Inflammatory macrophage treated with lipopolysaccharide for 1 hour (primary cell): ENCODE measurements at places on chromosomes 7 and 10.
A peak's percentile ranks its signal among the peaks of the same experiment; 100 is the strongest.

- DNase-seq = no peak
Observed at GRCh38 chr10:124903111-124903510, 38.8 kb upstream of the ZRANB1 start.

- DNase-seq = no peak
Observed at GRCh38 chr7:101465576-101466196, 103.0 kb downstream of the COL26A1 start.

DNA sequence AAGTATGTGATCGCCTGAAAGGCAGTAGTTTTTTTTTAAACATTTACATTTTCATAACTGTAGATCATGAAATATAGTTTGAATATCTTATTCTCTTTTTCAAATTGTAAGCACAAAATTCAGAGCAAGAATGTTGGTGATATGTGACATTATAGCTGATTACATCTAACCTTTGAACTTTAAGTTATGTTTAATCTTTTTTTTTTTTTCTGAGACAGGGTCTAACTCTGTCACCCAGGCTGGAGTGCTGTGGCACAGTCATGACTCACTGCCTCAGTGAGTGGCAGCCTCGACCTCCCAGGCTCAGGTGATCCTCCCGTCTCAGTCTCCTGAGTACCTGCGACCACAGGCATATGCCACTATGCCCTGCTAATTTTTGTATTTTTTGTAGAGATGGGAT is 278.7 kb upstream of the NEBL start:
- no peak for DNase-seq

DNA sequence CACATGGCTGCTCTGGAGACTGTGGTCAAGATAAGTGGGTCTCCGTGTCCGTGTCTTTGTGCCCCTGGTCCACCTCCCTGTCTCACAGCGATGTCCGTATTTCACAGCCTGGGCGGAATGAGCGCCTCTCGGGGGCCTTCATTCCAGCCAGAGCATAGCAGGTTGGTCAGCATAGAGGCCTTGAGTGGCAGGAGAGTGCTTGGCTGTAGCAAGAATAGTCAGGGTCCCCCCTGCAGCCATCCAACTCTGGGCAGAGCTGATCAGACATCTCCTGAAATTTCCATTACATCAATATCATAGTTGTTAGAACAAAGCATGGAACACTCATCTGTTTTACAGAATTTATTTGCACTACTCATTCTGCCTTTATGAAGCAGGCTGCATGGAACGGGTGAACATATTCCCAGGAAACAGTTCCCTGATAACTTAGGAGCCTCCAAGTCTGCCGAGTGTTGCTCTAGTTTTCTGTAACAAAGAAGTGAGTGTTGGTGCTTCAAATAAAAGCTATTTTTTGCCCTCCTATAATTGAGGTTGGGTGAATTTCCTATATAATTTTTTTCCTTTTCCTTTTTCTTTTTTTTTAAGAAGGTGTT is 255.3 kb downstream of the INHBA start:
- no peak for DNase-seq

- no peak for DNase-seq
Observed at GRCh38 chr7:100602889-100603725, 944 bp downstream of the PCOLCE start.

DNA sequence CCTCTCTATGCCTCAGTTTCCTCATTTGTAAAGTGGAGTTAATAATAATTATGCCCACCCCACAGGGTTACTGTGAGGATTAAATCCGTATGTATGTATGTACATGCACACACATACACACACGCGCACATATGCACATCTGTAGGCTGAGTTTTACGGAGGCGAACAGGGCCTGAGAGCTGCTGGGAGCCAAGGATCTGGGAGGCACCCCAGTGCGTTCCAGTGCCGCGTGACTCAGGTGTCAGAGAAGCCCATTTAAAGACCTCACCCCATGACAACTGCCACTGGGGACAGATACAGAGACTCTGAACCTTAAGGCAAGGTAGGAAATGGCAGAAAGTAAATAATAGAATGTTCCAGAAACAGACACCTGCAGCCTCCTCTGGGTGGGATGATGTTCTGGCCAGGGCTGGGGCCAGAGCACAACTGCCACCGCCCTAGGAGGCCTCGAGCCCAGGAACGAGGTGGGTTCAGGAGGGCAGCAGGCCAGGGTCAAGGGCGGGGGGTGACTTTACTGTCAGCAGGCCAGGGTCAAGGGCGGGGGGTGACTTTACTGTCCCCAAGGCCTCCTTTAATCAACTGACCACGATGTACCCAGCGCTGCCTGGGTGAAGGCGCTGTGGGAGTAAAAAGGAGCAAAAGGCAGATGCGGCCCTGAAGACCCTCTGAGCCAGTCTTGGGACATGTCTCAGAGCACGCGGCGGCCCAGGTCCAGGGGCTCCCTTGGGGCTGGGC is 54.9 kb downstream of the PRKAG2 start:
- no peak for DNase-seq

DNA sequence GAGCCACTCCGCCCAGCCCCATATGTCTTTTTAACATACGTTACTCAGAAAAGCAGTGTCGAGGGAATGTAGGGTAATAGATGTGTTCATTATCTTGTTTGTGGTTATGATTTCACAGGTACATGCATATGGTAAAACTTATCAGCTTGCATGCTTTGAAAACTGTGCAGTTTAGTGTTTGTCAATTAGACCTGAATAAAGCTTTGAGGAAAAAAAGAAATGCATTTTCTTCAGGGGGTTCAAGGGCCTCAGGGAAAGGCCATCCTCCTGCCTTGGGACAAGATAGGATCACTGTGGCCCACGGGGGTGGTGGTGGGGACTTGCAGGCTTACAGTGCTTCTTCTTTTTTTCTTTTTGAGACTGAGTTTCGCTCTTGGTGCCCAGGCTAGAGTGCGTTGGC is 16.0 kb upstream of the C10orf95 start:
- no peak for DNase-seq

GRCh38 chr10:131402771-131403650 is 91.5 kb upstream of the TCERG1L start:
- DNase-seq = no peak

GRCh38 chr7:87600130-87601124 is at the start of gene ABCB1:
Gene ABCB1, minus strand, starts transcription at chr7:87600884. Its CDS starts 700 bp downstream, at chr7:87600184.
- DNase-seq = peak; percentile 47

DNA sequence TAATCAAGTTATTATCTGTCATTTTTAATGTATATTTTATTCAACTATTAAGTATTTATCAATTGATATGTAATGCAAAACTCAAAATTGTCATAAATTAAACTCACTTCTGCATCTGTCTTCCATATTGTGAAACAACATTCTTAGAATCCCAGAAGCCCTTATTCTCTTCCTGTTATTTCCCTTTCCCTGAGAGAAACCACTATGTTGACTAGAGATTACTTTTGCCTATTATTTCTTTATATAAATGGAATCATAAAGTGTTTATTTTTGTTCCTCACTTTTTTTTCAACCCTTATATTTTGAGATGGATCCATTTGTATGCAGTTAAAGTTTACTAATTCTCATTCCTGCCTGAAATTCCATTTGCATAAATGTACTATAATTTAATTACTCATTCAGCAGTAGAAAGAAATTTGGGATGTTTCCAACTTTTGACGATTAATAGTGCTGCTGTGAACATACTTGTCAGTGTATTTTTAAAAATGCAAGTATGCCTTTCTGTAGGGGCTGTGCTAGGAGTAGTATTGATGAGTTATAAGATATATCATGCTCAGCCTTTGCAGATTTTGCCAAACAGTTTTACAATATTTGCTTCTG is 211.2 kb downstream of the SEMA3D start:
- DNase-seq = no peak

DNA sequence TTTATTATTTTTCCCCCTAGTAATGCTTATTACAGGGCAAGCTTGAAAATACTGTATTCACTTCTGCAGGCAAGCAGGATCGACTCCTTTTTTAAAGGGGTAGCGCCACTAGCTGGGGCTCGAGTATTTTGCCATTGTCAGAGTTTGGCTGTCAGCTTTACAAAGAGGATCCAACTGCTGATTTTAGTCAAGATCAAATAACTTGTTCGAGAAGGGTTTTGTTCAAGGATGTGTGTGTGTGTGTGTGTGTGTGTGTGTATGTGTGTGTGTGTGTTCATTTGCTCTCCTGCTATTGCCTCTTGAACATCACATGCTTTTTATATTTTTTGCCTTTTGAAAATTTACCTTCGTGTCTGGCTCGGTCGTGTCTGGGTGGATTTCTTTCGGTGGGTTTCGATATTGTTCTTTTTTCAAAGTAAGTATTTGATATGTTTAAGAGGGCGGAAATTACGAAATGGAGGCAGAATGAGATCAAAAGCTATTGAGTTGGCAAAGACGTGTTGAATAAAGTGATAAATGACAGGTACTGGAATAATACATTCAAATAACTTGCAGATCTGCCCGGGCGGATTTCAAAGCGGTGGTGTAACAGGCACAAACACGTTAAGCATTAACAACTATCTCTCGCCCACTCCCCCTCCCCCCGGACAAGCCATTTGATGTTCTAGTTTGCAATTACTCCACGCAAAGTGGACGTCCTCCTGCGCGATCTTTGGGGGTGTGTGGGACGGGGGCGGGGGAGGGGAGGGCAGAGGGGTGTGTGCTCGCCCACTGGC is 1.1 kb downstream of the ARID5B start:
- DNase-seq = peak; percentile 61

DNA sequence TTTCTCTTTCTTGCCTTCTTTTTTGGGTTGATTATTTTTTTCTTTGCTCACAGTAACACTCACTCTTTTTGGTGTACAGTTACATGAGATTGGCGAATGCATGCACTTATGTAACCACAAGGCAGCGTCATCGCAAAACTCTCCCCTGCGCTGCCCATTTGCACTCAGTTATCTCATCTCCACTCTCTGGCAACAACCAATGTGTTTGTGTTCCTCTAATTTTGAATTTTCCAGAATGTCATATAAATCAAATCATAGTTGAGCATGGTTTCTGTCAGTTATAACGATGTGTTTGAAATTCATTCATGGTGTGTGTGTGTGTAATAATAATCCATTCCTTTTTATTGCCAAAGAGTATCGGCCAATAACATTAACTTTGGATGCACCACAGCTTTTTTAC is 23.0 kb upstream of the IGFBP3 start:
- no peak for DNase-seq

DNA sequence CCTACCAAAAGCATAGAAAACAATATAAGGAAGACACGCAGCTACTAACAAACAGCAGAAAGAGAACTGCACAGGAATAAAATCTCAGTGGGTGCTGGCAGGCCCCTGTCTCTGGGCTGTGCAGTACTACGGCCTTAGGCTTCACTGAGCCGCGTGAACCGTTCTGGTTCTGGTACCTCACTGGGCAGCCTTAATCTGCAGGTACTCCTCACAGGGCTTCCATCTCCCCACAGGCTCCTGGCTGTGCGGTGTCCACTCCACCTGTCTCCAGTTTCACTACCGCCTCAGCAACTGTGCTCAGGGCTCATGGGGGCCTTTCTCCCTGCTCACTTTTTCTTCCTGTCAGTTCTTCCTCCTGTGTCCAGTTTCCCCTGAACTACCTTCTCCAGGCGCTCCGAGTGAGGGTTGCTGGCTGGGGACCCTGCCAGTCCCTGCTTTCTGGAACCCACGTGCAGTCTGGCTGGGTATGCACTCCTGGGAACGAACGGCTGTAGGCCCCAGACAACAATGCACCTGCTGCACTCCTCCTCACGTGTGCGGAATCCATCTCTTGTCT is 75.7 kb downstream of the VIPR2 start:
- DNase-seq = no peak

DNA sequence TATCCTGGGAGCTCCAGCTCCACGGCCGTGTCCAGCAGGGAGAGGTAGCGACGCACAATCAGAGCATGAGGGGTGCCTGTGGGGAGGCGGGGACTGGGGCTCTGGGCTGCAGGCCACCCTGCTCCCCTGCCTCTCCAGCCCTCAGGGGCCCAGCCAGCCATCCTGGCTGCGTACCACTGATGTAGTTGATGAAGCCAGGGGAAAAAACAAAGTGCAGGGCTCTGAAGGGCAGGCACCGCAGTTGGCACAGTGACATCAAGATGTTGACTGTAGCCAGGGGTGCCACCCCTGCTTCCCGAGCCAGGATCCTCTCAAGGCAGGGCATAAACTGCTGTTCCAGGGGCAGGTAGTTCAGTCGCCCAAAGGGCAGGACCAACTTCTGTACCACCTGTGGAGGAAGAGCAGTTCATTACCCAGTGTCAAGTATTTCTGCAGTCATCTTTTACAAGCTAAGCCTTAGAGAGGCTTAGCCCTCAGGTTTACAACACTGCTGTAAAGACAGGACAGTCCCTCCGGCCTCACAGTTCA is 2.8 kb downstream of the FASTK start:
- no peak for DNase-seq

GRCh38 chr10:37704566-37704965 is 152.8 kb downstream of the ZNF248 start:
- no peak for DNase-seq

DNA sequence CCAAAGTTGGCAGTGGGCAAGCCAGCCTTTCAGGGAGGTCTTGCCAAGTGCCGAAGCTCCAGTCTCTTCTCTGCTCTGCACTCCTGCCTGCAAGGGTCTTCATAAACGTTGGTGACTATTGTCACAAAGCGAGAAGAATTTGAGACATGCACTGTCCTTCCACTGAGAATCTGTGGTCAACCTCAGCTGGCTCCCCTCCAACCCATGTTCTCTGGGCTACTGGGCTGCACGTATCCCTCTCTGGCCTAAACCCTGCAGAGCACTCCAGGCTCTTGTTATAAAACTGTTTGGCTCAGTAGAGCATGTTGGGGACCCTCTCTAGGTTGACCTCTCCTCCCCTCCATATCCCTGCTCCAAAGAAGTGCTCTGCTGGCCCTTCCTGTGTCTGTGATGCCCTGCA is 260.4 kb upstream of the NFE2L3 start:
- DNase-seq = no peak

GRCh38 chr7:55556031-55556430 is 16.3 kb downstream of the VOPP1 start:
- no peak for DNase-seq

- DNase-seq = peak; percentile 37
Observed at GRCh38 chr7:28626624-28627262, 214.4 kb downstream of the CREB5 start.

GRCh38 chr7:28114056-28114455 is 66.5 kb downstream of the JAZF1 start:
- no peak for DNase-seq

GRCh38 chr10:49841615-49842332 is 79.7 kb upstream of the OGDHL start:
- no peak for DNase-seq

- DNase-seq = no peak
Observed at GRCh38 chr7:107170051-107170915, 1.5 kb downstream of the HBP1 start.

- DNase-seq = no peak
Observed at GRCh38 chr7:37039131-37039749, 314.9 kb upstream of the AOAH start.

DNA sequence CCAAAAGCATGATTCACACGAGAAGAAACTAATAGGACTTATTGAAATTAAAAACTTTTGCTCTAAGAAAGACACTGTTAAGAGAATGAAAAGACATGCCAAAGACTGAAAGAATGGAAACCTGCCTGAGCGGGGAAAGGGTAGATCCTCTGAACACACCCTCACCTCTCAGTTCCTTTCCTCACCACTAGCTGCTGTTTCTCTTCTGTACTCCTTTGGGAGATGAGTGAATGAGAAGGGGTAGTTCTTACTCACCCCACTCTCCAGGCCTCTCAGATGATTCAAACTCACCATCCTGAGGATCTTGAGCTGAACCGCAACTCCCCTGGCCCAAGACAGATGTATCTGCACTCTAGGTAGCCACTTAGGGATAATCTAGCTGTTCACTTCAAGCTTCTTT is 41.9 kb downstream of the IQUB start:
- DNase-seq = no peak
